SK-N-DZ (cell line): ENCODE measurements at places on chromosomes 12 and 14.

DNA sequence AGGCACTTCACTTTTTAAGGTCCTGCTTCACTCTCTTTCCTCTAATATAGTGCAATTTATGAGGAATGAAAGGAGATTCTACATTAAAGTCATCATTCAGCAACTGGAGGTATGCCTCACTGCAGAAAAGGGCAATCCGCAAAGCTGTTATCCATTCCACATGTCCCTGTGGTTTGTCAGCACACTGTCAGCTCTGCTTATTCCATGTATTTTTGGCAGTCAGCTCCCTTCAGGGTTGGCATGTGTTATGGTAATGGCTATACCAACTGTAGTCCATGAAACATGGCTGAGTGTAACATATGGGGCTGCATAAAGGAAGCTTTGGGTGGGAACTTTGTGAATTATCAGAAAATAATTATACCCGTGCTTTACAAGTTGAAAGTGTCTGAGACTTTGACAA lies 154.1 kb downstream of the GALC start:
- no peak for DNase-seq

DNA sequence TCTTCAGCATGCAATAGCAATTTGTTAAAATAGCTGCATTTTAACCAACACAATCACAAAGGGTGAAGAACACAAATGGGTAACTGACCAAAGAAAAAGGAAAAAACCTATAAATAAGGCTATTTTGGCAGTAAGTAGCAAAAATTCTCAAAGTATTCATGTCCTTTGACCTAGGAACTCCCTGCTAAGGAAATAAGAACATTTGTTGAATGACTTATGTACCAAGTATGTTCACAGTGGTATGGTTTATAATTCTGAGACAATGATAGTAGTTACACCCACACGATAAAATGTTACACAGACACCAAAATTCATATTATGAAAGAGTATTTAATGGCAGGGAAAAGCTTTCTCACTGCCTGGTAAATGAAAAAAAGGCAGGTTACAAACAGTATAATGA lies 16.9 kb downstream of the CCDC88C start:
- DNase-seq = no peak

- DNase-seq = no peak
Observed at GRCh38 chr12:11943919-11944700, 126.6 kb upstream of the BCL2L14 start.

DNA sequence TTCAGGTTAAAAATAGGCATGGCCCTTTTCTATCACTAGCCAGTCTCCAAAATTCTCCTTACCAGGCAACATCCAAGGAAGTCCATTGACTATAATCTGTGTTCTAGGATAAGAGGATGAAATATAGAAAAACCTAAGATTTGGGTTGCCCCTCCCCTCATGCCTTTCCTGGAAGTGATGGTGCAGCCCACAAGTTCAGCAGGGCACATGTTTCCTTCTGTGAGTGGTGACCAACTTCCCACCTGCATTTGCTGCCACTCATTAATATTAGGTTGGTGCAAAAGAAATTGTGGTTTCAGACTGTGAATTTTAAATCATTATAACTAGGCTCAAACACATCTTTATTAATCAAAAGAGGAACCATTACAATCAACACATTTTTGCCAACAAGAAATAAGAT lies 250.5 kb upstream of the FKBP4 start:
- no peak for DNase-seq

- DNase-seq = no peak
Observed at GRCh38 chr14:50926851-50927386, 17.4 kb downstream of the PYGL start.

DNA sequence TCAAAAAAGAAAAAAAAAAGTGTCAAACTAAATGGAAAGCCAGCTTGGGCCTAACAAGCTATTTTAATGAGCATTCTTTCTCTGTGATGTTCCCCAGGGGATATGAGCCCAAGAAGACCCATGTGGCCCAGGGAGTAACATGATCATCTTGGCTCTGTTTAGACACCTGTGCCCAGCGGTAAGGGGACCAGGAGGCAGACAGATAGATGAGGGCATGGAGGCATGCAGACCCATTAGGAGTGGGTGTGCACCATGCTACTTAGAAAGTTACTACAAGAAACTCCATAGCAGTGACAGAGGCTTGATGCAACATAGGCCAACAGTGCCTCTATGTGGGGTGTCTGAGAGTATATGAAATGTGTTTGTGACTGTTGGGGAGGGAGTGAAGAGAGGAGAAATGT lies 3.1 kb upstream of the CREBL2 start:
- DNase-seq = no peak

GRCh38 chr14:34983786-34984185 lies 994 bp downstream of the SRP54 start:
- DNase-seq = no peak
